ENCODE measurements at places on chromosomes 5 and 9.

DNA sequence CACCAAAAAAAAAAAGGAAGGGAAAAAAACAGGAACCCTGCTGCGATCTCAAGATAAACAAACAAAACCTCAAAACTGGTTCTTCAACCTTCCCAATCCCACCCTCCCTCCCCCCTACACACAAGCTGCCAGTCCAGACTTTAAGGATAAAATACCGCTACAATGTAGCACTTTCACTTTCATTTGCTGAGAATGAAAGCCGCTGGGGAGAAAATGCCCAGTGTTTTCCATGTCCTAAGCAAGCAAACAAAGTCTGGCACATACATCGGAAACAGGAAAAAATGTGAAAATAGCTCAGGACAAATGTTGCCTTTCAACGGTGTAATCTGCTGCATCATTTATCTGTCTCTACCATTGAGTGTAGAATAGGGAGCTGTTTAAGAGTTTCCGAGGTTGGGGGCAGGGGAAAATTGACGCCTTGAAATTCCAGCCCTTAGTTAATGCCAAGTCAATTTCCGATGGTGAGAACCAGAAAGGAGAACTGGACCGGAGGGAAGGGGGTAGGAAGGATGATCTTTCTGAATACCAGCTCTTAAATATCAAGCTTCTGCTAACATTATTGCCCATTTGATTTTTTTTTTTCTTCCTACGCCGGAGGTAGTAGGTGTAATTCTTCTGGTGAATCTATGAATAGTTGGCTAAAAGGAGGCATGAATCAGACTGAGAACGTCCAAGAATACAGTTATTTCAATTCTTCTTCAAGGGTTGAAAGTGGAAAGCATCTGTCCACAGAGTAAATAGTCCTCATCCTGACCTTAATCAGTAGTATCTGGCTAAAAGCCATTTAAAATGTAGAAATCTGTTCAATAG is 1.2 kb upstream of the ADAMTS6 start:
- DNase-seq = no peak

GRCh38 chr5:176596689-176597416 is 13.1 kb downstream of the GPRIN1 start:
- DNase-seq = peak; percentile 40

DNA sequence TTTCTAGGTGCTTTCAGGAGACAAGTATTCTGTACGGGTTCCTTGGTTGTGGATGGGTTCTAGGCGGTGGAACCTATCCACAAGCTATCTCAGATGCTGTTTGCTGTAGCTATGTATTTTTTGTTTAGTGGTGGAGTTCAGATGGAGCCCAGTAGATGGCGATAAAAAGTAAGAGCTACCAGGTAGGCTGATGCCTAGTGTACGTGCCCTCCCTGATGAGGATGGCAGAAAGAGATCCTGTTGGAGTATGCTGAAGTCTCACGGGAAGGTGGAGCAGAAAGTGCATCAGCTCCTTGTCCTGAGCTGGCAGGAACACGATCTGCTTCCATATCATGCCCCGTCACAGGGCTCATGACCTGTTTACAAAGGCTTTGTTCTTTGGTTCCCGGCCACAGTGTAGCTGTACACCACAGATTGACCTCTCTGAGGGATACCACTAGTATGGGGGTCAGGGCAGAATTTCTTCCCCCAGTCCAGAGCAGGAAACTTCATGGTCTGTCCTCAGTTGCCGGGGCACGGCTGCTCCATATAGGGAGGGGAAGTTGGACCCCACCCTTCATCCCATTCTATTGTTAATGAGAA is 12.6 kb upstream of the UGT3A2 start:
- no peak for DNase-seq

DNA sequence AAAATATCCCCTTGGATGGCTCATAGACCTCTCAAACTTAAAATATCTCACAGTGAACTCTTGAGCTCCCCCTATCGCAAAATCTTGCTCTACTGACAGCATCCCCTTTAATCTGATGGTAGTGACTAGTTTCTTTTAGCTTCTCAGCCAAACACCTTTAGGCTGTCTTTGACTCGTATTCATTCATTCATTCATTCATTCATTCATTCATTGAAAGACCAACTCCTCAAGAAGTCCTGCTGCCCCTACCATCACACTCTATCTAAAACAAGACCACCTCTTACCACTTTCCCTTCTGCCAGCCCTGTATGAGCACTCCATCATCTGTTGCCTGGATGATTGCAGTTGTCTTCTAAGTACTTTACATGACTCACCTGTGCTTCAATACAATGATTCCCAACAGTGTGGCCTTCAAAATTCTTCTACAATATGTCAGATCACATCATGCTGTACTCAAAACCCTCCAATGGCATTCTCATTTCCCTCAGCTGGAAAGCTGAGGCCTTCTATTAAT is 46.8 kb downstream of the ITGA2 start:
- DNase-seq = no peak

GRCh38 chr9:99391937-99392594 is 170.0 kb downstream of the SEC61B start:
- no peak for DNase-seq
